ENCODE measurements at places on chromosomes 13 and 19.
A peak's percentile ranks its signal among the peaks of the same experiment; 100 is the strongest.

- DNase-seq, result no peak
- H3K36me3 ChIP-seq, result no peaks in the 10 kb centered on the region
- peak overlapping the region; percentile 20 for H3K27ac ChIP-seq
- no peak overlapping the region for H3K4me3 ChIP-seq
- H3K4me1 ChIP-seq, result no peaks in the 10 kb centered on the region
Measured at GRCh38 chr19:23882493-23882892, 32.2 kb upstream of the ZNF726 start.

DNA sequence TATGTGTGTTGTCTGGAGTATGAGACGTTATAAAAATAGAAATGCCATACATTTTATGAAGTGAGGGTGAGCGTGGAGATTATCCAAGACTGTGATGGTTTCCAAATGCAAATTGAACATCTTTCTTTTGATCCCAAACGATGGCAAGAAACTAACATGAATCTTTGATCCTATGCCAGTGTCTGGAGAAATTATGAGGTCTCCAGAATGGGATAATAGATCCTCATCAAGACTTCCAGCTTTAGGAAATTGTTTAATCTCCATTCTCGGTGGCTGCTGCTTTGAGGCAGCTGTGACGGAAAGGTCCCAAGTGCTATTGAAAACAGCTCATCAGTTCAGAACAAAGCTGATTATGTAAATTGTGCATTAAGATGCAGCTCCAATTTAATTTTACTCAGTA lies 30.8 kb downstream of the CBY2 start:
- no peaks in the 10 kb centered on the region for H3K36me3 ChIP-seq
- H3K27me3 ChIP-seq, result no peaks in the 10 kb centered on the region
- no peak overlapping the region for H3K4me3 ChIP-seq
- no peak for DNase-seq
- no peak overlapping the region for H3K27ac ChIP-seq

- H3K4me3 ChIP-seq, result peak overlapping the region; percentile 74
- no peaks in the 10 kb centered on the region for H3K36me3 ChIP-seq
- no peak overlapping the region for H3K27ac ChIP-seq
- H3K4me1 ChIP-seq, result no peaks in the 10 kb centered on the region
Measured at GRCh38 chr19:10701955-10702525, 801 bp downstream of the QTRT1 start.

GRCh38 chr13:90329641-90330040 lies 1017.8 kb upstream of the MIR17HG start:
- H3K4me3 ChIP-seq, result no peak overlapping the region
- no peaks in the 10 kb centered on the region for H3K27me3 ChIP-seq
- no peaks in the 10 kb centered on the region for H3K36me3 ChIP-seq
- H3K4me1 ChIP-seq, result no peaks in the 10 kb centered on the region
- no peak for DNase-seq

DNA sequence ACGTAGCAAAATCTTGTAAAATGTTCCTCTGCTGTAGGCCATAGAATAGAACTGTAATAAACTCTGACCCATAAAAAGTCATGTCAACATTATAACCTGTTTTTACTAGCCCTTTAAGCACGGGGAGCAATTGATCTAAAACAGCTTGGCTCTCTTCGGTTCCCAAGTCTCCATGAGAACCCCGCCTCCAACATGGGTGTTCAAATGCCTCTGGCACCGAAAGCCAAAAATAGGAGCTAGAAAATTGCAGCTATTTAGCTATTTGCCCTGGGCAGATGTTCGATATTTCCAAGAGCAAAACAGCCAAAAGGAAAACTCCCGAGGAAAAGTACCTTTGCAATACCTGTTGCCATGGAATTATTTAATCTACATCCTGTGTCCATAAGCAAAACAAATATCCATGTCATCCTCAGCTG lies 563.1 kb downstream of the EFNB2 start:
- H3K36me3 ChIP-seq, result no peaks in the 10 kb centered on the region
- DNase-seq, result no peak
- H3K27me3 ChIP-seq, result no peaks in the 10 kb centered on the region
- no peak overlapping the region for H3K27ac ChIP-seq

DNA sequence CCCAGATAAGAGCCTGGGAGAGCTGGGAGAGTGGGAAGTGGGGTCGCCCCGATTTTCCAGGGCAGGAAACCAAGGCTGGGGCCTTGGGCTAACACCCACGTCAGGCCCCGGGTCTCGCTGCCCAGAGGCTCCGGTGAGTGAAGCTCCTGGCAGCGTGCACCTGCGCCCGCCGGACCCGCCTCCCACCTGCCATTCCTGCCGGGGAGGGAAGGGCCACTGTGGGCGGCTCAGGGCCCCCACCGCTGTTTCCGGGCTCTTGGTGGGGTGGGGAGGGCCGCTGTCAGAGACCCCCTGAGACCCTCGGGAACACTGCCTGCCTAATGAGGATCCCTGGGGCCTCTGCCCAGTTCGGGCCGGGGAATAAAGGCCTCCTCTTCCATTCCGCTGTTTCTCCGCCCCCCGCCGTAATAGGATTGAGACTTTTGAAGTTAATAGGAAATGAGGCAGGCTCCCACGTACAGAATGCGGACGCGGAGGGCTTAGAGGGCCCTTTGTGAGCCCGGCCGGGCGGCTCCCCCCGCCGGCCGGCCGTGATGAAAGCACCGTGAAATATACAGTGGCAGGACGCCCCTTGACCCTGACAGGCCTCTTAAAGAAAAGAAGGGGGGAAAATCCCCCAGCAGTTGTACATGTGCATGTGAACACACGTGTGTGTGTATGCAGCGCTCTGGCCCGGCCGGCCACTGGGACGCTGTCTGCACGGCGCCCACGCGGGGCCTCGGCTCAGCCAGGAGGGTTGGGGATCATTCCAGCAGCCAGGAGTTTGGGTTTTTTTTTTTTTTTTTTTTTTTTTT lies 33.2 kb downstream of the EFNA2 start:
- no peaks in the 10 kb centered on the region for H3K4me1 ChIP-seq
- H3K4me3 ChIP-seq, result no peak overlapping the region
- no peak for DNase-seq
- H3K27ac ChIP-seq, result no peak overlapping the region

- DNase-seq, result peak; percentile 49
- no peaks in the 10 kb centered on the region for H3K4me1 ChIP-seq
- no peaks in the 10 kb centered on the region for H3K27me3 ChIP-seq
- no peak overlapping the region for H3K4me3 ChIP-seq
Measured at GRCh38 chr19:46967578-46968032, 52.0 kb upstream of the NPAS1 start.

- H3K4me1 ChIP-seq, result no peaks in the 10 kb centered on the region
- H3K27me3 ChIP-seq, result peaks cover 5% of the 10 kb centered on the region
- DNase-seq, result no peak
- no peak overlapping the region for H3K4me3 ChIP-seq
Measured at GRCh38 chr19:7734220-7735203, 2.6 kb upstream of the CLEC4G start.

DNA sequence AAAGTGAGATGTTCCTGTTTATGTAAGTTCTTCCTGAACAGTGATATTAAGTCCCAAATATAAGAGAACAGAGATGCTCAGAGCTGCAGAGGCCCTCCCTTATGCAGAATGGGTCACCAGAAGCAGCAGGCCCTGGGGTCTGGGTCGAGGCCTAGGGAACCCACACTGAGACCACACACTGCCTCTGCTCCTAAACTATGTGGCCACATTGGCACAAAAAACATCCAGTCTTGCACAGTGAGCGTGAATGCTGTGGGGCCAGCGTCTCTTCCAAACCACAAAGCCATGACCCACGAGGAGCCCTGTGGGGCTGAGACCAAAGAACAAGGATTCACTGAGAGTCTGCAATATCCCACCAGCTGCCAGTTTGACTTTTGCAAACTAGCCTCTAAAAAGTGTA lies 23.6 kb downstream of the PROZ start:
- no peak overlapping the region for H3K4me3 ChIP-seq
- peaks cover 16% of the 10 kb centered on the region for H3K36me3 ChIP-seq
- no peaks in the 10 kb centered on the region for H3K4me1 ChIP-seq
- DNase-seq, result no peak
- H3K27me3 ChIP-seq, result no peaks in the 10 kb centered on the region

GRCh38 chr13:53781941-53782340 lies 753.3 kb downstream of the OLFM4 start:
- H3K4me3 ChIP-seq, result no peak overlapping the region
- H3K4me1 ChIP-seq, result no peaks in the 10 kb centered on the region
- H3K27ac ChIP-seq, result no peak overlapping the region
- no peaks in the 10 kb centered on the region for H3K36me3 ChIP-seq
- no peak for DNase-seq
- H3K27me3 ChIP-seq, result no peaks in the 10 kb centered on the region

DNA sequence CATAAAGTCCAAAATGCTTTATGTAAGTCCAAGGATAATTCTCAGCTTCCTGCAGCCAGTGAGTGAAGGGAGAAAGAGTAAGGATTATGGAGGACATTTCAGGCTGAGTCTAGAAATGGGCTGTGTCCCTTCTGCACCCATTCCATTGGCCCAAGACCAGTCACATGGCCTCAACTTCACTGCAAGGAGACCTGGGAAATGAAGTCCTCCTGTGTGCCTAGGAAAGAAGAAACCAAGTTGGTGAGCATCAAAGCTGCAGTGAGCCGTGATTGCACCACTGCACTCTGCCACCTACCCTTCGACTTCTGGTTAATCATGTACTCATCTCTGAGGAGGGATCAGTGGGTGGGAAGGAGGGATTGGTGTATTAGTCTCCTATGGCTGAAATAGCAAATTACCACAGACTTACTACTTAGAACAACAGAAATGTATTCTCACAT lies 3.6 kb upstream of the CD37 start:
- H3K27ac ChIP-seq, result no peak overlapping the region
- H3K4me3 ChIP-seq, result no peak overlapping the region
- no peaks in the 10 kb centered on the region for H3K27me3 ChIP-seq
- H3K4me1 ChIP-seq, result no peaks in the 10 kb centered on the region
- H3K36me3 ChIP-seq, result no peaks in the 10 kb centered on the region
- no peak for DNase-seq

DNA sequence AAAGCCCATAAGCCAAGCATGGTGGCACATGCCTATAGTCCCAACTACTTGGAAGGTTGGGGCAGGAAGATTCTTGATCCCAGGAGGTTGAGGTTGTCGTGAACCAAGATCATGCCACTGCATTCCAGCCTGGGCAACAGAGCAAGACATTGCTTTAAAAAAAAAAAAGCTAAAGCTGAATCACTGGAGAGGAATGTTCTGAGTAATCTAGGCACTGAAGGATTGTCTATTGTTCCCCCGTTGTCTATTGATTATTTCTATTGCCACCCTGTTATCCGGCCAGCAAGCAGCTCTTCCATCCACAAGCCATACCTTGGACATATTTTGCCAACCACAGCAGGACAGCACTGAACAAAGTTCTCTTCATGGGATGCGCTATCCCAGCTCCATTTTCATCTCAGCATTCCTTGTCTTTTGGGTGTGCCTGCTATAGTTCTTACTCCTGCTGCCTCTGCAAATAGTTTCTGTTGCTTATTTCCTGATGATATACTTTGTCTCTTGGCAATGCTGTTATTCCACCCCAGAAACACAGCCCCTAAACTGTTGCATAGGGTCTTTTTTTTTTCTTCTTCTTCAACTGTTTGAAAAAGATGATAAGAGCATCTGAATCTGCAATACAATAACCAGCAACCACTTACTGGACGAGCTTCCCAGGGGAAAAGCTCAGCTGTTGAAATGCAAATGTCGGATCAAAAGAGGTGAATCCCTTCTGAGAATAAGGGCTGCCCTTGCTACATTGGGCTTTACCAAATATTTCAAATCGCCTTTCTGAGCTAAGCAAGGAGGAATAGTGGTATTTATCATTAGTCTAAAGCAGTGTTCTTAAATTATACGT lies 22.2 kb upstream of the SIAH3 start:
- no peak for DNase-seq
- peak overlapping the region; percentile 6 for H3K27ac ChIP-seq
- H3K4me1 ChIP-seq, result no peaks in the 10 kb centered on the region
- H3K4me3 ChIP-seq, result no peak overlapping the region
- H3K27me3 ChIP-seq, result no peaks in the 10 kb centered on the region

GRCh38 chr19:19650331-19650730 lies 6.9 kb upstream of the GMIP start:
- peaks cover 27% of the 10 kb centered on the region for H3K36me3 ChIP-seq
- no peaks in the 10 kb centered on the region for H3K4me1 ChIP-seq
- H3K4me3 ChIP-seq, result no peak overlapping the region
- H3K27me3 ChIP-seq, result no peaks in the 10 kb centered on the region
- H3K27ac ChIP-seq, result no peak overlapping the region

DNA sequence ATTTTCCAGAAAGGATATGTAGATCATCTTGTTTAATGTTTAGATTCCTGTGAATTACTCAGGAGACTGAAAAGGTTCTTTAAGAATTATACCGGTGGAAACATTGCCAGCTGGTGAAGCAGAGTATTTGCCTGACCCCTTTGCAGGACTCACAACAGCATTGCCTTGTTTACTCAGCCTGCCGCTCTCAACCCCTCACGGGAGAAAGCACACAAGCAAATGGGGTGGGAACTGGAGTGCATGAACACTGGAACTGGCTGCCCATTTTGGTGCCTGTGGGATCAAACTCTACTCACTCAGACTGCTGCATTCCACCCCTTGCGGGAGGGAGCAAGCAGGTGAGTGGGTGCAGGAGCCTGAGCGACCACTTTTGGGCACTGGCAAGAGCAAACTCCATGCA lies 804.7 kb upstream of the SLITRK1 start:
- DNase-seq, result no peak
- no peak overlapping the region for H3K4me3 ChIP-seq
- H3K4me1 ChIP-seq, result no peaks in the 10 kb centered on the region
- no peak overlapping the region for H3K27ac ChIP-seq
- H3K27me3 ChIP-seq, result no peaks in the 10 kb centered on the region
- H3K36me3 ChIP-seq, result no peaks in the 10 kb centered on the region

- H3K36me3 ChIP-seq, result no peaks in the 10 kb centered on the region
- H3K27me3 ChIP-seq, result no peaks in the 10 kb centered on the region
- peaks cover 17% of the 10 kb centered on the region for H3K4me1 ChIP-seq
- no peak for DNase-seq
- peak overlapping the region; percentile 93 for H3K4me3 ChIP-seq
Measured at GRCh38 chr19:42281146-42281826, 12.2 kb downstream of the CIC start.

GRCh38 chr13:30618186-30618929 lies 638 bp downstream of the USPL1 start:
- peaks cover 6% of the 10 kb centered on the region for H3K4me1 ChIP-seq
- H3K36me3 ChIP-seq, result no peaks in the 10 kb centered on the region
- H3K27ac ChIP-seq, result peak overlapping the region; percentile 99
- peak overlapping the region; percentile 86 for H3K4me3 ChIP-seq
- no peaks in the 10 kb centered on the region for H3K27me3 ChIP-seq

- H3K36me3 ChIP-seq, result no peaks in the 10 kb centered on the region
- H3K27me3 ChIP-seq, result no peaks in the 10 kb centered on the region
- no peaks in the 10 kb centered on the region for H3K4me1 ChIP-seq
- DNase-seq, result no peak
- H3K4me3 ChIP-seq, result no peak overlapping the region
Measured at GRCh38 chr13:32553720-32554119, 15.1 kb upstream of the N4BP2L2 start.

- H3K4me1 ChIP-seq, result no peaks in the 10 kb centered on the region
- H3K27ac ChIP-seq, result no peak overlapping the region
- no peaks in the 10 kb centered on the region for H3K27me3 ChIP-seq
- H3K4me3 ChIP-seq, result no peak overlapping the region
- DNase-seq, result no peak
- H3K36me3 ChIP-seq, result no peaks in the 10 kb centered on the region
Measured at GRCh38 chr13:113022745-113023574, 53.9 kb downstream of the MCF2L start.

GRCh38 chr19:8515317-8515716 lies 1.4 kb upstream of the ZNF414 start:
- no peak overlapping the region for H3K27ac ChIP-seq
- no peaks in the 10 kb centered on the region for H3K36me3 ChIP-seq
- H3K4me1 ChIP-seq, result peaks cover 11% of the 10 kb centered on the region
- DNase-seq, result no peak
- H3K27me3 ChIP-seq, result no peaks in the 10 kb centered on the region

Measured in breast epithelium (tissue), 4 donors.